ENCODE measurements at places on chromosomes 2 and 18.

DNA sequence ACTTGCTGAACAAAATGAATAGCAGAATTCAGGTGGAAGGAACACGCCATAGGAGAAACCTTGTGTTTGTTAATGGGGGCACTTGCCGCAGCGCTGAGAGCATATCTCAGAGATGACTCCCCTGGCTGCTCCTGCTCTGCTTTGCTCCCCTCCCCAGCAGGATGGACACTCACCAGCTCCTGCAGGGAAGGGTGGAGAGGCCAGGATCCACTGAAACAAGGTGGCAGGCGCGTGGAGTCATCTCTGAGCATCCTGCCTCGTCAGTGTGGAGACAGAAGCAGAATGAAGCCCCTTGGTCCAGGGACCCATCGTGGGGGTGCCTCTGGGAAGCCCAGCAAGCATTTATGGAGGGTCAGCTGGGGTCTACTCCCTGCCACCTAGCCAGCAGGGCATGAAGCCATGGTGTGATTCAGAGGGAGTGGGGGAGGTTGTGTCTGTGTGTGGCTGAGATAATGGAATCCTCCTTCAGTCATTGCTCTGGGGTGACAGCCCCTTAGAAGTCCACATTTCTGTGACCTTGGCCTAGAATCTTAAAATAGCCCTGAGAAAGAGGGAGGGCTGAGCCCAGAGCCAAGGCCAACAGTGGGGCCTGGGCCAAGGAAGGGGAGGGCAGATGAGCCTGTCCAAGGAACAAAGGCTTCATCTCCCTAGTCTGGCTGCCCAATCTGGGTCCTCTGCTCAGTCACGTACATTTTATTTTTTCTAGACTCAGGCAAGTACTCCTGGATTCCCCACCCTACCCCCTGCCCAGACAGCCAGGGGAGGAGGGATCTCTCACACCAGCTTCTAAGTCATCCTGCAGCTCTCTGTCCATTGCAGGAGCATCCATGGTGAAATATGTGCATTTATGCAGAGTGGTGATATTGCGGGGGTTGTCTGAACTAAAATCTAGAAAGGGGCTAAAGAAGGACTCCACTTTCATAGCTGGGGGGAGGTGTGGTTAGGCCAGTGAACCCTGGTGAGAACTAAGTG, 215.4 kb downstream of the ZBTB7C start:
- peak; percentile 89 for DNase-seq

- no peak for DNase-seq
Measured at GRCh38 chr2:2104331-2104730, 226.7 kb downstream of the MYT1L start.

GRCh38 chr18:7980656-7981055, 413.5 kb downstream of the PTPRM start:
- DNase-seq = no peak

GRCh38 chr2:105721991-105722511, 22.7 kb upstream of the NCK2 start:
- no peak for DNase-seq

DNA sequence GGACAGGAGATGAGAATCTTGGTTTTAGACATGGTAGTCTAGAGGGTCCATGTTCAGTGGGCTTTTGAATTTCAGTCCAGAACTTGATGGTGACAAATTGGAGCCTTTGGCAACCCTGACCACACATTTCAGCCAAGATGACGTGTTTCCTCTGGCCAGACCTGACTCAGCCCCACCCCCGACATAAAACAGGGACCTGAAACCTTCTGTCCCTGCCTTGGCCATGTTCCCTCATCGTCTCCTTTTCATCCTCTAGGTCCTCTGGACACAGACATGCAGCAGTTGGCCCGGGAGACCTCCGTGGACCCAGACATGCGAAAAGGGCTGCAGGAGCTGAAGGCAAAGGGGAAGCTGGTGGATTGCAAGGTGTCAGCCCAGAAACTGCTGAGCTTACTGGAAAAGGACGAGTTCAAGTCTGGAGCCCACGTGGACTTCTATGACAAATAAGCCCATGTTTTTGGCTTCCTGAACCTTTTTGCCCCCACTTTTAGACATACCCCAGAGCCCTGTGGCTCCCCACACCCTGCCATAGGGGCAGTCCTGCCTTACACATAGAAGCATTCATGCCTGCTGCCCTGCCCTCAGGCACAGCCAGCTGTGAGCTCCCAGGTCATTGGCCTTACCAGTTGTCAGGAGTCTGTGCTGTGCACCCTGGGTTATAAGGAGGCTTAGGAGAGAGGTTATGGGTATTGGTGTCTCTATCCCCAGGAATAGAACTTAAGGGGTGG, 4.0 kb downstream of the SPR start:
- DNase-seq = no peak

GRCh38 chr2:85019121-85019520, 48.2 kb downstream of the KCMF1 start:
- DNase-seq = no peak

GRCh38 chr2:70647873-70648481, 94.4 kb upstream of the TGFA start:
- peak; percentile 78 for DNase-seq

DNA sequence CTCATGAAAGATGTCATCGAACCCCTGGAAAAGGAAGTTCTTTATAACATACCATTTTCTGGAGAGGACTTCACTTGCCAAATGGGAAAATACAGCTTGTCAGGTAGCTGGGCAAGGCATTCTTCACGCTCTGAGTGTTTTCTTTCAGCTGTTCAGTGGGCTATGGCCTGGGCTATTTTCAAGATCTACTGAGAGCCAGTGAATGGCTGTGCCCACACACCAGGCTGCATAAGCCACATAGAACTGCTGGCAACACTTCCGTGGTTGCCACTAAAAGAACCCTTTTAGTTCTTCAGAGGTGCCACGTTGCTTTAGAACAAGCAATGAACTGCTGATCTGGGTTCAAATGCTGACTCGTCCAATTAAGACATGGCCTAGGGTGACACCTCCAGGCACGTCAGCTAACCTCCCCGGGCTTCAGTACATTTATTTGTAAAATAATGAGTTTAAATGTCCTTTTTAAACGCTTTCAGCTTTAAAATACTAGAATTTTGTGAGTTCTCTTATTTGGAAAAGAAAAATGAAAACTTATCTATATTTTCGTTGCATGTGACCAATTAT, 36.6 kb upstream of the GORASP2 start:
- DNase-seq = no peak

DNA sequence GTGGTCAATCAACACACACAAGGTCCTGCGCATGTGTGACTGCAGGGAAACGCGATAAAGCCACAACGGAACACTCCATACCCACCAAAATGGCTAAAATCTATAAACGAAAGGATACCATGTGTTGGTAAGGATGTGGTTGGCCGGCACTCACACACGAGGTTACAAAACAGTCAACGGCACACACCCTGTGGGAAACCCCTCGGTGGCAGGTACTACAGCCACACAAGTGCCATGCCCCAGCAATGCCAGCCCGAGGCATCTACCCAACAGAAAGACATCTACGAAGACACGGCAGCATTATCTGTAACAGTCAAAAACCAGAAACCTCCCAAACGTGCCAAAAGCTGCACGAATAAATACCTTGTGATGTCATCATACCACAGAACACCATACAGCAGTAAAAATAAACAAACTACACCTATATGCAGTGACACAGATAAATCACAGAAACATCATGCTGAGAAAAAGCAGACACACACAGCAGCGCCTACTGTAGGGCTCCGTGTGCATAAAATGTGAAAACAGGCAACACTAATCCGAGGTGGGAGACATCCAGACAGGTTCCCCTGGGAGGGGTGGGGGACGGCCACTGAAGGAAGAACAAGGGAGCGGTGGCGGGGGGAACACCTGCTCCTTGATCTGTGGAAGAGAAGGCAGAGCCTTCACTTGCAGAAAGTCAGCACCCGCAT, 36.7 kb downstream of the HDAC4 start:
- no peak for DNase-seq

DNA sequence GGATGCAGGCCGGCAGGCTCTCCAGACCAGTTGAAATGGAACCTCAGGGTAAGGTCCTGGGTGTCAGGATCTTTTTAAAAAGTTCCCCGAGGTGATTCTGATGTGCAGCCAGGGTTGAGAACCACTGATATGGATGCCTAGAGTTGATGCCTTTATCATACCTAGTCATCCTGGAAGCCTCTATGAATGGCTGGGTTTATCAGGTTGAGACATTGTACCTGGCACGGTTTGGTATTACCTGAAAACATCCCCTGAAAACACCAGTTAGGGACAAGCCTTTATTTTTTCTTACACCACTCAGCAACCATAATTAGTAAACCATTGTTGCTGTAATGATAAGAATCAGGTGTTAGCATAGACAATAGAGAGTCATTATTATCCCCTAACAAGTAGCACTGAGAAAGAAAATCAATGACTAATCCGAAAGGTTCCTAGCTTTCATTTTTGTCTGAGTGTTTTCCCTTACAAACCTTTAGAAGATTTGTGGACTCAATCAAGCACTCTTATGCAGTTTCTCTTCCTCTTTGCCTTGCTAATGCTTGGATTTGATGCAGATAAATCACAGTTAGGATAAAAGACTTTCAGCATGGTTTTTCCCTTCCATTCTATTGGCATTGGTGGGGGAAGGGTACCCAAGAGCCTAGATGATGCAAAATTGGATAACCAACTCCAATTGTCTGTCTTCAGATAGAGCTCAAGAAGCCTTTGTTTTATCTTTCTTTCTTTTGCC, 116.5 kb upstream of the LYPD6 start:
- no peak for DNase-seq

- peak; percentile 74 for DNase-seq
Measured at GRCh38 chr18:14978962-14979535, 231.1 kb downstream of the ANKRD30B start.

DNA sequence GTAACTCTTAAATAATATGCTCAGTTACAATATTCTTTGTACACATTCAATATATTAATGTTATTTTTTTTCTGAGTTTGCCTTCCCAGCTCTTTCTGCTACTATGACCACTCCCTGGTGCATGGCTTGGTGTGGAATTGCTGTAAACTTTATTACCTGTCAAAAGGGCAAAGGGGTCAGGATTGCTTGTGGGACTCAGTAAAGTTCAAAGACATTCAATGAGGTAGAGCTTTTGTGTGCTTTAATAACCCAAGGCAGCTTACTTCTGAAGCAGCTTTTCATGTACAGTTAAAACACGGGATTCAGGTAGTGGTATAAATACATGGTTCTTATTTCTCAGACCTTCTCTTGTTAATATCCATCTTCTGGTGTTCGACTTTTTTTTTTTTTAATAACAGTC, 132.8 kb downstream of the MEIS1 start:
- no peak for DNase-seq

DNA sequence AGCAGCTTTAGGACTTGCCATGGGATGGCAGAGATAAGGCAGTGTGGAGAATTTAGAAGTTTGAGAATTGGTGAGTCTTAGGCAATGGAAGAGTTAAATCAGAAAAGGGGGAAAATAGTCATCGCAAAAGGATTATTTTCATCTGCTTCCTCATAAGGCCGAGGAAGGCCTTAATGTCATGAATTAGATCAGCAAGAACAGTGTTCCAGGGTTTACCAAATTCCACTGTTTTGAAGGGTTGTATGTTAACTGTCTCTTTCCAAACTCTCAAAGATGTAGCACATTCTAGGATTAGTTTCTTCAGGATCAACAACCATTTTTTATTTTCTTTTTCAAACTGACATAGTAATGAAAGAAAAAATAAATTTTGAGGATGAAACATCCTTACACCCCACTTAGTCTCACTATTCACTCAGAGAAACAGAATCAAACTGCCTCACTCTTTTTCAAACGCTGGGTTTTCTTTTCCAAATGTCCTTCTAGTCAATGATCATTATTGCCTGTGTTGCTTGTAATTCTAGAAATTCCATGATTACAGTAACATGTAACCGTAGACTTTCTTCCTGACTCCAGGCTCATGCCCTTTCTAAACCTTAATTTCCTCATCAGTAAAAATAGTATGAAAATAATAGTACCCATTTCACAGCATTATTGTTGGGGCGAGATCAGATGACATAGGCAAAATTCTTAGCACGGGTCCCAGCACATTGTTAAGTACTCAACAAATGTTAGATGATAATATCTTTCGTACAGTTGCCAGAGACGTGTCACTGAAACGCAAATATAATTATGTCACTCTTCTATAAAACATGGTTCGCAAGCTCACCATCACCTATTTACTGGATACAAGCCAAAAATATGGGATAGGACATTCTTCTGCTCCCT, 23.6 kb downstream of the ZEB2 start:
- no peak for DNase-seq

GRCh38 chr2:198697218-198697617, 760.5 kb downstream of the SATB2 start:
- no peak for DNase-seq

- no peak for DNase-seq
Measured at GRCh38 chr18:21051620-21052019, 60.0 kb downstream of the ROCK1 start.

DNA sequence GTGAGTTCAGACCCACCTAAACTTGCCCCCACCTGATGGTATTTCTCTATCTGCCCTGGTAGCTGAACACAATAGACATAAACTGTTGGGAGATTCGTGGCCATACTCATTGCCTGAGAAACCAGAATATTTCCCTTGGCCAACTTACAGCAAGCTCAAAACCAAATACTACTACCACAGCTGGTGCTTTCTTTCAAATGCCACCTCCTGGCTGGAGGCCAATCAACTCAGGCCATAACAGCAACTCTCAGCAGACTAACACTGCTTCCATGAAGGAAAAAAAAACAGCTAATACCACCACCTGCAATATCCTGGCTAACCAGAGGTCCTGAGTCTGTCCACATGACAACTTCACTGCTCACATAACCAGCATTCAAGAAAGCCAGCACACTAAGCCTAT, 373.1 kb downstream of the CMPK2 start:
- no peak for DNase-seq

GRCh38 chr18:23337599-23338444, 115.3 kb upstream of the RIOK3 start:
- DNase-seq = no peak

DNA sequence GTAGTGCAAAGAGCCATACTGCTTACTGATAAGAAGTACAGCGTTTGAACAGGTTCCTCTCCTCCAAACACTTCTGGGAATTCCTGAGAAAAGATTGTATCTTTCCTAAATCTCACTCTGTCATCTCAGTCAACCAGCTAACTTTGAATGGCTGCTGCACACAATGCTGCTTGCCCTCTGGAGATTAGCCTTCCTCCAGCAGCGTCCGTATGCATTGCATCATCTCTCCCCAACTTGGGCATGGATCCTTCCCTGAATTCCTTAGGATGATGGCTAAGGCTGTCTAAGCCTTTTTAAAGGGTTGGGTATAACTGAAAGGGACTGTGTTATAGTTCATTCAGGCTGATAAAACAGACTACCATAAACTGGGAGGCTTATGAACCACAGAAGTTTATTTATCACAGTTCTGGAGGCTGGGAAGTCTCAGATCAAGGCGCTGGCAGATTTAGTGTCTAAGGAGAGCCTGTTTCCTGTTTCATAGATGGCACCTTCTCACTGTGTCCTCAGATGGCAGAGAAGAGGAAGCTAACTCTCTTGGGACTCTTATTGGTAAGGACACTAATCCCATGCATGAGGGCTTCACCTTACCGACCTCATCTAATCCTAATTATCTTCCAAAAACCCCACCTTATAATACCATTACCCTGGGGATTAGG, 105.3 kb downstream of the PAX3 start:
- DNase-seq = no peak

DNA sequence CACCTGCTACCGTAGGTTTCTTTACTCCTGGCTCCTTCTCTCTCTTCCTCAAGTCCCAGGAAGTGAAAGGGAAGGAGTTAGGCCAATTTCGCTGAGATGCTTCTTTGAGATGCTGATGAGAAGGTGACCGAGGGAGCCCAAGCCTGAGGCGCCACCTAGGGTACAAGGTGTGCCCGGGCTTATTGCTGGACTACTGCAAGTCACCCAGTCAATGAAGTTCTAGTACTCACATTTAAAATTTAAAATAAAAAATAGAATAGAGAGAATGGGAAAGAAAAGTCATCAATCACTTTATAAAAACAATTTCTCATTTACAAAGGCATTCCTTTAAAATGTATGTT, 45.3 kb downstream of the ACAA2 start:
- peak; percentile 71 for DNase-seq

Measured in testis (tissue), 5 donors.